ENCODE measurements at places on chromosomes 13 and 19.

DNA sequence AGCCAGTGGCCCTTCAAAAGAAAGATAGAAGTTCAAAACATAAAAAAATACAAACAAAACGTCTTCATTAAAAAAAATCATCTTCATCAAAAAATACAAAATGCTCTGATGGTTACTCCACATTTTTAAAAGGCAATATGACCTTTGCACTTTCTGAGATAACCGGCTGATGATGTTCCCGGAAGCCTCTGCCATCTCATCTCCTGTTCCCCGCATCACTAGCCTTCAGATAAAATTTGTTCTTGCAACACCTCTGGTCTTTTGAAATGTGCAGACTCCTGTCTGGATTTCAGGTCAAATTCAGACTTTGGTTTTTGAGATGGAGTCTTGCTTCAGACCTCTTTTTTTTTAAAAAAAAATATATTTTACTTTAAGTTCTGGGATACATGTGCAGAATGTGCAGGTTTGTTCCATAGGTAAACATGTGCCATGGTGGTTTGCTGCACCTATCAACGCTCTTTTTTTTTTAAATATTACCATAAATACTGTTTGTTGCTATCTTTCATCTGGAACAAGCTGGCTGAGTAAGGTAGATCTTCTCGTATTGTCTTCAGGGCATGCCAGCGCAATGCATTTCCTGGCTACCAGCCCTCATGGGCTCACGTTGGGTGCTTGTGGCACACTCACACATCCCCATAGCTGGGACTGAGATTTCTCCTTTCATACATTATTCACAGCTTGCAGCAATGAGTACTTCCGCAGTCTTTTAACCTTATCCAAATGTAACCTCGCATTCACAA is 418.9 kb upstream of the ARGLU1 start:
- no peak for DNase-seq

- DNase-seq = no peak
Observed at GRCh38 chr19:4185413-4186086, 3.1 kb downstream of the ANKRD24 start.

DNA sequence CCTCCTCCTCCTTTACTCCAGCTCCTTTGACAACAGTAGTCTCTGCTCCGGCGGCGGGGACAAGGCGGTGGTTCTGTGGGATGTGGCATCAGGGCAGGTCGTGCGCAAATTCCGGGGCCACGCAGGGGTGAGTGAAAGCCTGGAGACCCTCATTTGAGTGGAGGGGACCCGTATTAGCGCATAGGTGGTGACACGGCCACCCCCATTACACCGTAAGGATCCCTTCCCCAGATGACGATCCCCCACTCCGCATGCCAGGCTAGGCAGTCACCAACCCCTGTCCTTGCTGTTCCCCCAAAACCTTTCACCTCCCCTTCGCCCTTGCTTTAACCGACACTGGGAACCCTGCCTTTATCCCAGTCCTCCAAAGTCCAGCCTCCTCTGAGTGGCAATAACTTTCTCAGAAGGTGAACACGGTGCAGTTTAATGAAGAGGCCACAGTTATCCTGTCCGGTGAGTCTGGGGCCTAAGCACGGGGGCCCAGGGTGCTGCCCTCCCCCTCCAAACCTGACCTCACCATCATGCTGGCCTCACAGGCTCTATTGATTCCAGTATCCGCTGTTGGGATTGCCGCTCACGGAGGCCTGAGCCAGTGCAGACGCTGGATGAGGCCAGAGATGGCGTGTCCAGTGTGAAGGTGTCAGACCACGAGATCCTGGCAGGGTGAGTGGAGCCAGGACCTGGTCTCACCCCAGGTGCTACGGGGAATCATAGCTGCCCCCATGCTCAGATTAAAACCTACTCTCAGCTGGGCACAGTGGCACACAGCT is 3.7 kb downstream of the WDR83 start:
- DNase-seq = no peak

DNA sequence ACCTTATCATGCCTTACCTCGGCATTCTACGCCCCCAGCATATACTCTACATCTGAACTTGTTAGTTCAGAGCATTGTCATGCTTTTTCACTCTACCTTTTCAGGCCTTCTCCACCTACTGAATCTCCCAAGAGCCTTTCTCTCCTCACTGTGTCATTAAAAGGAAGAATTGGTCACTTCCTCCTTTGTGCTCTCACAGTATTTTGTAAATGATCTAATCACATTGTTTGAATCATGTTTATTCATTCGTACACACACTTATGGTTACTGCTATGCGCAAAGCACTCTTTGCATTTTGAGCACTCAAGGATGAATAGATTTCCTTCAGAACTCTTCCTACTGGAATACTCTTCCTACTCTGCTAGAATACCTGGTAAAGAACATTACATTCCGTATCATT is 15.8 kb upstream of the ELF1 start:
- DNase-seq = no peak

GRCh38 chr19:32189956-32190706 is 155.3 kb upstream of the ZNF507 start:
- no peak for DNase-seq

GRCh38 chr19:597406-598315 is 8.0 kb downstream of the HCN2 start:
- DNase-seq = no peak

DNA sequence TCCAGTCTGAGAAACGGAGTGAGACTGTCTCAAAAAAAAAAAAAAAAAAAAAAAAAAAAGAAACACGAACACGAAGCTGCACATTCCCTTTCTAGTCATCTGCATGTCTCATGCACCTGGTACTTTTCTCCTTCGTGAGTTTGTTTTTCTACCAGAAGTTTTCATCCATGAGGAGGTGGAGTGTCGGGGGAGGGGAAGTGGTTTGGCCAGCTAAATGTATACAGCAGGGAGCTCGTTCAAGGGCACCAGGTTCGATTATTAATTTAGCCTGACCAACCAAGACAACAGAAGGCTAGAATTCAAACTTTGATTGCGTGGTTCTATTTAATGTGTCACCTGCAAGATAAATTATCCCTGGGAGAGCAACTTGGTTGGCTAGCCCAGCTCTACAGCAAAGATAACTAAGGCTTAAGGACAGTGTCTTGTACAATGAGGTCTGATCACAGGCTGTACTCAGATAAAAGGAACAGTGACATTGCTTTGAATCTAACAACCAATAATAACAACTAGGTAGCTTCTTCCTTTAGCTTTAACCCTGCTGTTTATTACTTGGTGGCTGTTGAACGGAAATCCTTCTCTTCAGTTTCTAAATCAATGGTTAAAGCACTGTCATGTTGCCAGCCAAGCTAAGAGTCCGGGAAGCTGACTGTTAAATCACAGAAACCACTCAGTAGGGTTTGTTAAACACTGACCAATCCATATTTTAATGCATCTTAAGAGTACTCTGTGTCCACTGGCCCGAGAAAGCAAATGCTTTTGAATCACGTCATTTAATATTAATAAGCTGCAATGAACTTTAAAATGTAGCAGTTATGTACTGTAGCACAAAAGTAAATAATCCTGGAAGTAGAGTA is 98.4 kb upstream of the STARD13 start:
- DNase-seq = no peak

GRCh38 chr19:49923055-49924003 is 5.7 kb upstream of the ATF5 start:
- DNase-seq = no peak

- no peak for DNase-seq
Observed at GRCh38 chr13:30615866-30616541, 1.7 kb upstream of the USPL1 start.

DNA sequence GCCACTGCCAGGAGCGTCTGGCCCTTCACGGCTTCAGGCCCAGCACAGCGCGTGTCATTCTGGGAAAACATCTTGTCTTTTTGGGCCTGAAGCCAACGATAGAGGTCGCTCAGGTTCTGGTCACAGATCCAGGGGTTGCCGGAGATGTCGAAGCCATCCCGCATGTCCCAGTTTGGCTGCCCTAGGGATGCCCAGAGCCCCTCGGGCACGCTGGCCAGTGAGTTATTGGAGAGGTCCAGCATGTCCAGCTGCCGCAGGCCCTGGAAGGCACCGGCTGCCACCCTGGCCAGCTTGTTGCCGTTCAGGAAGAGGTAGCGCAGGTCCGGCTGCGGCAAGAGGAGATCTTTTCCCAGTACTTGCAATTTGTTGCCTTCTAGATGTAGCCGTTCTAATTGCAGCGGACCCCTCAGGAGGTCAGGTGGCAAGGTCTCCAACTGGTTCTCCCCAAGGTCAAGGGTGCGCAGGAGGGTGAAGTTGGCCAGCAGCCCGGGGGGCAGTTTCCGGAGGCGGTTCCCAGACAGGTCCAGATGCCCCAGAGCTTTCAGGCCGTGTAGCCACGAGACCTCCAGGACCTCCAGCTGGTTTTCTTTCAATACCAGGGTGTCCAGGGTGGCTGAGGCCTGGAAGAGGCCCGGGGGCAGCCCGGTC is 1.8 kb downstream of the LRG1 start:
- DNase-seq = no peak

DNA sequence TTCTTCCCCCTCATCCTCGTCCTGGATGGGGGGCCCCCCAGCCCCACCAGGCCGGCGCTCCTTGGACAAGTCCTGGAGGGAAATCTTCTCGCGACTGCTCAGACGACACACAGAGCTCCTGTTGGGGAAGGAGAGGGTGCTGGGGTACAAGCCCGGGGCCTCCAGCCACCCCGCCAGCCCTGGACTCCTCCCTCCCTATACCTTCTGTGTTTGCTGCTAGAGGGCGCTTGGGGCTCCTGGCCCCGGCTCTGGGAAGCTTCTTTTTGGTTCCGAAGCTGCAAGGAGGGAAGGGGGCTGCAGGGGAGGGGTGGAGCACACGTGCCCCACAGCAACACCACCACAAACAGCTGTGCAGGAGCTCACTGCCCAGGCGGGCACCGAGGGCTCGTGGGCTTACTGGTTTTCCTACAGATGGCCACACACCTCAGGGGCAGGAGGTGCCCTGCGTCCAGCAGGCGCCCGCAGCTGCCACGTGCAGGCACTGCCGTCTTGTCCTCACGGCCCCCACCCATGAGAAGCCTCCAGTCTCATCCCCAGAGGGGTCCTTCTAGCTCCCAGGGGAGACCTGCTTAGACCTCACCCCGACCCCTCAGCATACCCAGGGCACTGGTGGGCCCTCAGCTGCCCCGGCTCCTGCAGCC is 20.5 kb downstream of the EPS8L1 start:
- no peak for DNase-seq

GRCh38 chr13:44833139-44833538 is 156.1 kb downstream of the NUFIP1 start:
- no peak for DNase-seq

- DNase-seq = no peak
Observed at GRCh38 chr13:27177852-27178251, 6.2 kb upstream of the USP12 start.

GRCh38 chr13:50912851-50913250 is 3.3 kb downstream of the RNASEH2B start:
- DNase-seq = no peak

DNA sequence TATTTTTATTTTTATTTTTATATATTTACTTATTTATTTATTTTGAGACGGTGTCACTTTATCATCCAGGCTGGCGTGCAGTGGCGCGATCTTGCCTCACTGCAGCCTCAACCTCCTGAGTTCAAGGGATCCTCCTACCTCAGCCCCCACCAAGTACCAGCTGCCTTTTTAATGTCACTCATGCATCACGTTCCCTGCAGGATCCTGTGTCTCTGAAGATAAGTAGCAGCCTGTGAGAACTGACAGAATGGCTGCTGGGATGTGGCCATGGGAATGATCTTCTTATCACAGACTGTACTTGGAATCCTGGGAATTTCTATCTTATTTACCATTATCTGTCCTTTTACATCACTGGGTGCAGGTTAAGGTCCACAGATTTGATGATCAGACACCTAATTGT is 9.2 kb upstream of the ZNF761 start:
- DNase-seq = no peak

DNA sequence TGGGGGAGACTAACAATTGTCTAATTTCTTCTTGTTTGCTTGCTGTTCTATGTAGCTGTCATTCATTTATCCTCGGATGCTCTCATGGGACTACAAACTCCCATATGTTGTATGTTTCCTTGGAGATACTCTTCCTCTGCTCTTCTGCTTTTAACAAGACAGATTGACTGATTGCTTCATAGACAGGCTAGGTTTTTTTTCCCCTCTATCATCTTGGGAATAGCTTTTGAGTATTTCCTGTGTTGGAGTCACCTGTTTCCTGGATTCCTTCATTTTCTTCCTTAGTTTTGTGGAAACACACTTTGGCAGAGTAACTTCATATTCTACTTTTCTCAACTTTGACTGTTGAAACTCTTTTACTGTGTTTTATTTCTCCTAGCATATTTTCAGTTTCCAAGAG is 27.6 kb downstream of the EDNRB start:
- no peak for DNase-seq

- no peak for DNase-seq
Observed at GRCh38 chr19:15631817-15632216, 8.9 kb upstream of the CYP4F3 start.

DNA sequence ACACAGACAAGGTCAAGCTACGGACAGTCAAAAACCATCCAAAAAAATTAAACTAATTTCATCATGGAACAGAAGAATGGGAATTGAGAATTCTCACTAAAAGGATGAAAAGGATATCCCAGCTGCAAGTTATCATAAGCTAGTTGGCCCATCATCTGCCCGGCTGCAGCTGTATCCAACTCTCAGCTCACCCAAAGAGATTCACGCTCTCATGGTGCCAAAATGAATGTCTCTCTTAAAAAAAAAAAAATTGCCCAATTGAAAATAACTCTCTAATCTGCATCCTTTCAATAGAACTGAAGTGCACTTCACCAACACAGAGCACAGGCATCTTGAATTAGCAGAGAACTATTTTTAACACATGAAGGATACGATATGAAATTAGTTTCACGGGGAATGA is 20.0 kb downstream of the ENOX1 start:
- no peak for DNase-seq

GRCh38 chr19:42323852-42324654 is 1.4 kb upstream of the MEGF8 start:
- peak; percentile 44 for DNase-seq

DNA sequence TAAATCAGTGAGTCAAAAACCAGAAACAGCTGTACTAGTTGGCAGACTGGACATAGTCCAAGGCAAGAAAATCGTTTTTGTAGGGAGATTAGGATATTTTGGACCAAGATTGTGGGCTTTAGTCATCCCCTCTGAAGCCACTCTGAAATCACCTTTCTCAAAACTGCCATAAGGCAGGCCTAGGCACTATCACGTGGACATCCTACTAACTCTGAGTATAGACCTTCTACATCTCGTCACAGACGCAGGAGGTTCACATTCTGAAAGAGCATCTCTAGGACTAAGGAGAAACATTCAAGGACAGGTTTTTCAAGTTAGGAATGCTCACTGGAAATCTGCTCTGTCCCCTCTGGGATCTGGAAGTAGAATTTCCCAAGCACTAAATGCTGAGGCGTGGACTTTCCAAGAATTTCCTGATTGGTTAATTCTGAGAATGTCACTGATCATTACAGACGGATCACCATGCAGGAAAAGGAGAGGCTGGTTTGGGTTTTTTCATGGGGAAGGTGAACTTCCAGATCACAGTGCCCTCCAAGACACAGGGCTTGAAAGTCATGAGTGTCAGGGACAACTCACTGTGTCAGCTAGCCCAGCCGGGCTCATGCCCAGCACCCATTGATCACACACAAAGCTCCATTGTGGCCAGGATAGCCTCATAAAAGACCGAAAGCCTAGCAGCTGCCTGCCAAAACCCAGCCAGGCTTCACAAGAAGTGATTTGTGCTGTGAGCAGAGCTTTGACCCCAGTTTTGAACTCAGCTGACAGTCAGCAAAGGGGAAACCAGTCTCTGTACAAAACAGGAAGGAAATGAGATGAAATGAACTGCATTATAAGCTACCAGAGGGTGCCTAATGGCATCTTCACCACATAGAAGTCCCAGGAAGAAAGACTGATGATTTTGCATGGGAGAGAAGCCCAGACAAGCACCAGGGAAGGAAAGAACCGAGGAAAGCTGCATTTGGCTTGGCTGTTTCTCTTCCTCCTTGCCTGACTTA is 2.7 kb upstream of the RUBCNL start:
- DNase-seq = peak; percentile 23
